ENCODE measurements at places on chromosomes 5 and 9.

DNA sequence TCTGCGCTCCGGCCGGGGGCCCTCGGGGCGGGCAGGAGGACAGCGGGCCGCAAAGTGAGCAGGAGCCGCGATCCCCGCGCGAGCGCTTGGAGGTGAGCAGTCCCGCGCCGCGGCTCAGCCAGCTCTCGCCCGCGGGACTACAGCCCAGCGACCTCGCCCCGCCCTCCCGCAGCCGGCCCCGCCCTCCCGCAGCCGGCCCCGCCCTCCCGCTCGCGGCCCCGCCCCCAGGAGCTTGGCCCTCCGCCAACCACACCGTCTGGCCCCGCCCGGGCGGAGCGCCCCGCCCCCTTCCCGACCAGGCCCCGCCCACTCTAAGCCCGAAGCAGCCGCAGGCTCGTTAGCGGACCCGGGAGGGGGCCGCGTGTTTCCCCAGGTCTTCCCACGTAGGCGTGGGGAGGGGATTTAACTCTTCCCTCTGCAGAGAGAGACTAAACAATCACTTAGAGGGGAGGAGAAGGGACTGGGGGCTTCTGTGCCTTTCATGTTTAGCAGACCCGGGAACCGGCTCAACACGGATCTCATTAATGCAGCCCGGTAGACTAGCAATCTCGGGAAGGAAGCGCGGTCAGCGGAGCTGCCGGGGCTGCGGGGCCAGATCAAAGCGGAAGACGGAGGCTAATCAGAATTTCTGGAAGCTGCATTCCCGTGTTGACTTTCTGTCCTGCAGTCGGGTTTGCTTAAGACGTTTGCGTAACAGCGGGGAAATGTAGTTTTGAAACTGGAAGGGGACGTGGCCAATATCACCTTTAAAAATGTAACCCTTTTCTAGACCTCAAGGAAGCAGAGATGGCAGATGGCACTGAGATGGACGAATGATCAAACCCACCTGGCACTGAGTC, at the start of gene MYO10:
MYO10 (minus strand) TSS at position 139 of the 839 bp plus-strand sequence. CDS start 480 bp downstream, outside the sequence.
- DNase-seq, result peak; percentile 95

- DNase-seq, result no peak
Observed at GRCh38 chr5:60503771-60504170, 196.2 kb downstream of the DEPDC1B start.

- DNase-seq, result peak; percentile 7
Observed at GRCh38 chr9:101977614-101978210, 239.3 kb upstream of the GRIN3A start.

DNA sequence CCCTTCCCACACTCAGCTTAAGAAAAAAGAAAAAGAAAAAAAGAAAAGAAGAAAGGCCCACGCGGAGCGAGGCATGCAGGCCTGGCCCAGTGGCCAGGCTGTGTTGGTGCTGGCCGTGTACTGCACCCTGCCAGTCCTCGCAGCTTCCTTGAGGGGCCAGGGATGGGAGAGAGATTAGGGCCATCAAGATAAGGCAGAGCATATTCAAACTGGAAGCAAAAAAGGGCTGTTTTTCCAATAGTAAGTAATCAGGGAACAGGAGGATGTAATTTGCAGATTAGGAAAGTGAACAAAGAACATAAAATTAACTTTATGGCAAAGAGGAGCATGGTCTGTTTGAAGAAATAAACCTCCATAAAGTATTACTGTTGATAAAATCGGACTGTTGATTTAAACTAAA, 319.6 kb upstream of the CLINT1 start:
- no peak for DNase-seq

DNA sequence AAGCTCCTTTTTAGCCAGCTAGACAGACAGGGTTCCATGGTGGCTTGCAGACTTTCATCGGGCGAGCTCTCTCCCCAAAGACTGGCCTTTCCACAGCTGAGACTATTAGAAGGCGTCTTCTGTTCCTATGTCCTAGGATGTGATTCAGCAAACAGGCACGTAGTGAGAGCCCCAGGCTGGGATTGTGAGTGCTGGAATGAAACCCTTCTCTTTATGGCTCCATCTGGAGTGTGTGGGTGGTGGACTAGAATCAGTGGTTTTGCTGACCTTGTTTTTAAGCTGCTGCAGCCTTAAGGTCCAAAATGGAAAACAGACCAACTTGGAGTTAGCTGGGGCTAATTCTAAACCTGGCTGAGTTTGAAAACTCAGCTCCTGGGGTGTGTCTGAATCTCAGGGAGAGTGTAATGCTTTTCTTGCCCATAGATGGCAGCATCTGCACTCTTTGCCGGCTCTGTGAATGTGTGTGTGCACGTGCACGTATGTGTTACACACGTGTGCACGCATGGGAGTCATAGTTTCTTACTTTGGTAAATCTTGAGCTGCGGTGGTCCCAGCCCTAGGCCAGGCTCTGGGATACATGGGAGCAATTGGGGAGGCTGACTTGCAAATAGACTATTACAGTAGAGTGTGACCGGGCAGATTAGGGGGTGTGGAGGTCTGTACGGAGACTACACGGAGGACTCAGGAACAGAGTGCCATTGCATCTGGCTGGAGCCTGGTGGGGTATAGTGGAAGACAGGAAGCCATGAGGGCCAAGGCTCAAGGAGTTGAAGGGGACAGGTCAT, 10.7 kb downstream of the GSN start:
- peak; percentile 85 for DNase-seq

- no peak for DNase-seq
Observed at GRCh38 chr9:106468431-106468830, 394.5 kb upstream of the ZNF462 start.

DNA sequence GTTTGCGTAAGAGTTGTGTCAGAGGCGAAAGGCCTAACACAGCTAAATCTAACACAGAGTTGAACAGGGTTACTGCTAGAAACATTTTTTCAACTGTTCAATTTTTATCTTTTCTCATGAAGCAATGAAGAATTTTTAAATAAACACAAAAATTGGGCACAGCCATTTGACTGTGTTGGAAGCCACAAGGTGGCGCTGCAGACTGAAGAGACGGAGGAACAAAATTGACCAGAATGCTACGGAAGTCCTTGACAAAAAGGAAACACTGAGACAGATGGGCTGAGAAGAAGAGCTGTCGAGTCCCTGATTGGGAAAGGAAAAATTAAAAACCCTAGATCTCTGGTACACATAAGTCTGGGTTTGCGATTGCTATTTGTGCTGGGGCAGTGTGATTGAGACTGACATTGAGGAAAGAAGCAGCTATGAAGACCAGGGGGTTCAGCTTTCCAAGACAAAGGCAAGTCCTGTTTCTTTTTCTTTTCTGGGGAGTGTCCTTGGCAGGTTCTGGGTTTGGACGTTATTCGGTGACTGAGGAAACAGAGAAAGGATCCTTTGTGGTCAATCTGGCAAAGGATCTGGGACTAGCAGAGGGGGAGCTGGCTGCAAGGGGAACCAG, at the start of gene PCDHB9:
PCDHB9 (plus strand) TSS at position 265 of the 616 bp plus-strand sequence; CDS start at position 423, 158 bp downstream.
- peak; percentile 43 for DNase-seq
